ENCODE measurements at places on chromosomes 13 and 19.
A peak's percentile ranks its signal among the peaks of the same experiment; 100 is the strongest.

DNA sequence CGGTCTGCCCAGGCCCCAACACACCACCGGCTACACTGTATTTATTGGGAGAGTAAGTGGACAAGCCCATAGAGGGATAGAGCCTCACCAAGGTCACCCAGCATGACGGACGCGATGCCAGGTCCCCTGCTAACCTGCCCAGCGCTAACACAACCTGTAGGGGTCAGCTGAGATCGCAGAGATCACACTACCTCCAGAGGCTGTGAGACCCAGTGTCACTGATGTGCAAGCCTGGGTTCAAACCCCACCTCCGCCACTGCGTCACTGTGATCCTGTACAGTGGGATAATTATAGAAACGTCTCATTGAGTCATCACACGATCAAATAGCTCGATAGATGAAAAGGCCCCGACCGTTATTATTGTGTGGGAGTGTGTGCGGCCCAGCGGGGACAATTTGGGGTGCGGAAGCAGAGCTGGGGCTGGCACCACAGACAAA, 10.6 kb upstream of the TLE2 start:
- DNase-seq = no peak

DNA sequence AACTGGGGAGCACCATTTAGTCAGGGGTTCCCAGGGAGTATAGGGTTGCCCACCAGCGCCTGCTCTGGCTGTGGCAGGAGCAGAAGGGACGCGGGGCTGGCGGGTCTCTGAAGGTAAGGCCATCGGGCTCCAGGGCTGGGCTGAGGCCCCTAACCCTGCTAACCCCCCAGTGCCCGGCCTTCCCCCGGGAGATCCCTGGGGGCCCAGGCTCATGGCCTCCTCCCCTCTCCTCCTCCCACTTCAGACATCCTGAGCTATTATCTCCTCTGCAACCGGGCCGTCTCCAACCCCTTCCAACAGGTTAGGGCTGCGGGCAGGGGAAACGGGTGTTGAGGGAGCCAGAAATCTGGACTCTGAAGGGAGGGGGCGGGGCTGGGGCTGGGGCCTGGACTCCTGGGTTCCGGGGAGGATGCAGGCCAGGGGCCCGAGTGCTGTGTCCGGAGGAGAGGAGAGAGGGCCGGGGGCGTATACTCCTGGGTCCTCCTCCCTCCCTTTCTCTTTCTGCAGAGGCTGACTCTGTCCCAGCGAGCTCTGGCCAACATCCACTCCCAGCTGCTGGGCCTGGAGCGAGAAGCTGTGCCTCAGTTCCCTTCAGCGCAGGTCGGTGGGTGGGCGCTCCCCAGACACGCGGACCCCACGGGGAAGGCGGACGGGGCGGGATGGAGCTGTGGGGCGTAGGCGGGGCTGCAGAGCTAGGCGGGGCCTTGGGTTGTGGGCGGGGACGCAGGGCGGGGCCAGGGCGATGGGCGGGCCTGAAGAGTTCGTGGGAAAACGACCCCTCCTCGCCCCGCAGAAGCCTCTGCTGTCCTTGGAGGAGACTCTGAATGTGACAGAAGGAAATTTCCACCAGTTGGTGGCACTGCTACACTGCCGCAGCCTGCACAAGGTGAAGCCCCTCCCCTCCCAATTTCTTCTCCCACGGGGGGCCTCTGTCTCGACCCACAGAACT, 15.3 kb downstream of the TTYH1 start:
- DNase-seq = peak; percentile 14

- DNase-seq = no peak
Measured at GRCh38 chr19:18676692-18677091, 6.8 kb upstream of the CRTC1 start.

GRCh38 chr13:82298106-82298505, 1584.2 kb downstream of the SLITRK1 start:
- no peak for DNase-seq

DNA sequence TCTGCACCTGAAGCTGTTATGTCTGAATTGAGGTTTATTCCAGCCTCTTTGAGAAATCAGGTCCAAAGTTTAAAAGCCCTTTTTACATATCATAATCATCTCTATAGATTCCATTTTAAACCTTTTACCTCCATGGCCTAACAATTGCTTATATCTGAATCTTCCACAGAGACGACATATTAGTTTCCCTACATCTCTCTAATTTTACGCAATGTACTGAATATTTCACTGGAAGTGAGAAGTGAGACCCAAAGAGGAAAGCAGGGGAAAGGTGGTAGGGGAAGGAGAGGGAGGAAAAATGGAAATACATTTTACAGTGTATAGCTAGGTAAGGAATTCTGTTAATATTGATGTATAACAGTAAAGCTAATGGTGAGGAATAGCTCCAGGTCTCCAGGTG, 189.6 kb downstream of the MZT1 start:
- no peak for DNase-seq

DNA sequence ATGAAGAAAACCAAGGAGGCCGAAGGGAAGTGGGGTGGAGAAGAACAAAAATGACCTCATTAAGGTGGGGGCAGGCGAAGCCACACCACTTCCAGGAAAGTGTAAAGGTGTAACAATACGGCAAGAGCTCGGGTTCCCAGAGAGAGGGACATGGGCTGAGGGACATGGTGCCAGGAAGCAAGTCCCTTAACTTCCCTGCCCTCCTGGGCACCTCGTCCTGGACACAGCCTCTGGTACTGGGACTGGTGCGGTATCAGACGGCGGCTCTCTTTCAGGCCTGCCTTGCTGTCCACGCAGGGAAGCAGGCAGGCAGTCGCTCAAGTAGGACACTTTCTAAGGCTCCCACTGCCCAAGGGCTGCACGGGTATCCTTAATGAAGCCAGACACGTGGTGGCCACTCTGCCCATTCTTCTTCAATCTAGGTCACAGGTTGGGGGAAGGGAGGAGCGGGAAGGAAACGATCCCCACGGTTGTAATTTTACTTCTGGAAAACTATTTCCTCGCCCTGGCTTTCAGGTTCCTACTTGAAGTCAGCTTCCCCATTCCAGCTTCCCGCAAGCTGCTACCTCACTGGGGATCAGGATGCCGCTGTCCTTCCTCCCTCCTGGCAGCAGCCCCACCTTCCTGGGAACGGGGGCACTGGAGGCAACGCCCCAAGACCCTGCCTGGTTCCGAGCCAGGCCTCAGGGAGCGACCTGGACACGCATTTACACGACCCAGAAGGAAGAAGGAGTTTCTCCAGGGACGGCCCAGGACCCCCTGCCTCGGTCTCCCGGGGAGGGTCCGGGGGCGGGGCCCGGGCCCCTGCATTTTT, 1.2 kb downstream of the AP3D1 start:
- peak; percentile 20 for DNase-seq

GRCh38 chr13:76837801-76838200, 48.4 kb downstream of the KCTD12 start:
- DNase-seq = no peak

DNA sequence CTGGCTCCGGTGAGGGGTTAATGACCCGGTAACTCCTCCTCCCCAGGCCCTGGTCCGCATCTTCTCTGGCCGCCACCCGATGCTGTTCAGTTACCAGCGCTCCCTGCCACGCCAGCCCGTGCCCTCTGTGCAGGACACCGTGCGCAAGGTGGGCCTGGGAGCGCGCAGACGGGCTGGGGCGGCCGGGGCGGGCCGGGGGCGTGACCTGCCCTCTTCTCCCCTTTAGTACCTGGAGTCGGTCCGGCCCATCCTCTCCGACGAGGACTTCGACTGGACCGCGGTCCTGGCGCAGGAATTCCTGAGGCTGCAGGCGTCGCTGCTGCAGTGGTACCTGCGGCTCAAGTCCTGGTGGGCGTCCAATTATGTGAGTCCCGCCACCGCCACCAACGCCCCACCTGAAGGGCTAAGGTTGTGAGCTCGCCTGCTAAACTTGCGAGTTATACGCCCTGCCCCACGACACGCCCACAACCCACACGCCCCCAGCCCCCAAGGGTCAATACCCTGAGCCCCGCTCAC, 10.4 kb downstream of the CPT1C start:
- DNase-seq = no peak

- DNase-seq = no peak
Measured at GRCh38 chr19:6876748-6877147, 10.6 kb upstream of the ADGRE1 start.

DNA sequence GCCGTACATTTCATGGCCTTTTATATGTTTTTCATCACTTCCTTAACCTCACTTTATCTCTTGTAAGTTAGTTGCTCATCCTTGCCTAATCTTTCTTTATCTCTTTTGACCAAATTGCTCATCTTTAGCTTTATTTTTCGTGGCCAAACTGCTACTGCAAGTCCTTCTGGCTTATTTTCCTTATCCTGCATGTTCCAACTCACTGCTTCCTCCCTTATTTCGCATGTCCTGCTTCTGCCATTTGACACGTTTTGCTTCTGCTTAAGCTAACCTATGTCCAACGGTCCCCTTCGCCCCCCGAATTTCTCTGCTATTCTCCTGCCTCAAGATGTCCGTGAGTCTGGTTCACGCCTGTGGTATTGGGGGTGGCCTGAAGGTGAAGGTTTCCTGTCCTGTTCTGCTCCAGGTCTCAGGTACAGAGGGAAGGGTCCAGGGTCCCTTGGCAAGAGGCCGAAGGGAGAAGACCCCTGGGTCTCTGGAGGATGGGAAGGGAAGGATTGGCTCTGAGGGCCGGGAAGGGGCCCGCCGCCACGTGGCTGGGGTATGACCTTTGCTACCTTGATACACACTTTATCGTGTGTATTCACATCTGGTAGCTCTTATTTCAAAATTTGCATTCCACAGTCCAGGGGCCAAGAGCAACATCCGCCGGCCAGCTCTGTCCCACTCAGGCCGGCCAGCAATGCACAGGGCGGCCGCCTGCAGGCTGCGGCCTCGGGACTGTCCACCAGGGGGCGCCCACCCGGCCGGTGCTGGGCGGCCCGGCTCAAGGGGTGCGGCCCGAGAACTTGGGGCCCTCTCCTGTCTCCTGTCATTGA, 2.9 kb upstream of the C19orf85 start:
- DNase-seq = peak; percentile 45

- no peak for DNase-seq
Measured at GRCh38 chr13:93262729-93263345, 36.2 kb downstream of the GPC6 start.

DNA sequence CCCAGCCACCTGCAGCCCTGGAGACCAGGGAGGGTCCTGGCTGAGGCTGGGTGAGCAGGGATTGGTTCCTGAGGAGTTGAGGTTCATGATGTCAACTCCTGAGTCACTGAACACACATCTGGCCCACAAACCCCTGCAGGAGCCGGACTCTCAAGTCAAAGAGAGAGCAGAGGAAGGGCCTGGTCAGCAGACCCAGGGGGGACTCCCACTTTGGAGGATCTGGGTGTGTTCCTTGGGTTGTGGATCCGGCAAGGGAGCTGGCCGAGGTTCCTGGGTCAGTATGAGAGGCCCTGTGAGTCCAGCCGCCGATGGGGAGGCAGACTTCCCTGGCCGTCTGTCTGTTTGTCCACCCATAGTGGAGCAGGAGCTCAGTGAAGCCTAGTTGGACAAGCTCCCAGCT, 4.0 kb downstream of the SLC7A10 start:
- no peak for DNase-seq

DNA sequence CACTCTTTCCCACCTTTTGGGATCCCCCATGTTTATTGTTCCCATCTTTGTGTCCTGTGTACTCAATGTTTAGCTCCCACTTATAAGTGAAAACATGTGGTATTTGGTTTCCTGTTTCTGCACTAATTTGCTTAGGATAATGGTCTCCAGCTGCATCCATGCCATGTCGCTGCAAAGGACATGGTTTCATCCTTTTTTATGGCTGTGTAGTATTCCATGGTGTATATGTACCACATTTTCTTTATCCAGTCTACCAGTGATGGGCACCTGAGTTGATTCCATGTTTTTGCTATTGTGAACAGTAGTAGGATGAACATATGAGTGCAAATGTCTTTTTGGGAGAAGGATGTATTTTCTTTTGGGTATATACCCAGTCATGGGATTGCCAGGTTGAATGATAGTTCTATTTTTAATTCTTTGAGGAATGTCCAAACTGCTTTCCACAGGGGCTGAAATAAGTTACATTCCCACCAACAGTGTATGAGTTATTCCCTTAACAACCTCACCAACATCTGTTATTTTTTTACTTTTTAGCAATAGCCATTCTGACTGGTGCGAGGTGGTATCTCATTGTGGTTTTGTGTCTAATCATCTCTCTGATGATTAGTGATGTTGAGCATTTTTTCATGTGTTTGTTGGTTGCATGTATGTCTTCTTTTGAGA, 55.7 kb upstream of the MEDAG start:
- DNase-seq = no peak

- DNase-seq = no peak
Measured at GRCh38 chr13:113172419-113172926, 14.0 kb downstream of the PROZ start.

DNA sequence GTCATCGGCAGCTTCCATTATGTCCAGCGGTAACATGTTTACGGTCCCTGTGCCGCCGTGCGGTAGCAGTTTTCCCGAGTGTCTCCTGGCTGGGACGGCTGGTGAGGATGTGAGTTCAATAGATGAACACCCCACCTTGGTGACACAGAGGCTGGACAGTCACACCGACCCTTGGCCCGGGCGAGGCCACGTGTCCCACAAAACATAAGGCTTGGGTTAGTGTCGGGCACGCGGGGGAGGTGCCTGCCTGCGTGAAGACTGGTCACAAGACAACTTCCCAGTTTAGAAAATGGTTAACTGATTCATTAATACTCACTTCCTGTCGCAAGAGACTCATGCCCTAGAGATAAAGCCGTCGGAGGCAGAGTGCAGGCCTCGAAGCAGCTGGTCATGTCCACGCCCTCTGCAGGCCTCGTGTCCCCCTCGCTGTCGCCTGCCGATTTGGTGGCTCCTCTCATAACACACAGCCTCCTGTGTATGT, 17.2 kb downstream of the RASA3 start:
- DNase-seq = peak; percentile 74

DNA sequence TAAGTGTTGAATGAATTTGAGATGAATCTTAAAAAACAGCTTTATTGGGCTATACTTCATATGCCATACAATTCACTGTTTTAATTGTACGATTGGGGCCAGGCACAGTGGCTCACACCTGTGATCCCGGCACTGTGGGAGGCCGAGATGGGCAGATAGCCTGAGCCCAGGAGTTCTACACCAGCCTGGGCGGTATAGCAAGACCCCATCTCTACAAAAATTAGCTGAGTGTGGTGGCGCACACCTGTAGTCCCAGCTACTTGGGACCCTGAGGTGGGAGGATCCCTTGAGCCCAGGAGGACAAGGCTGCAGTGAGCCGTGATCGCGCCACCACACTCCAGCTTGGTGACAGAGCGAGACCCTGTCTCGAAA, 10.3 kb downstream of the ARID3A start:
- DNase-seq = no peak

DNA sequence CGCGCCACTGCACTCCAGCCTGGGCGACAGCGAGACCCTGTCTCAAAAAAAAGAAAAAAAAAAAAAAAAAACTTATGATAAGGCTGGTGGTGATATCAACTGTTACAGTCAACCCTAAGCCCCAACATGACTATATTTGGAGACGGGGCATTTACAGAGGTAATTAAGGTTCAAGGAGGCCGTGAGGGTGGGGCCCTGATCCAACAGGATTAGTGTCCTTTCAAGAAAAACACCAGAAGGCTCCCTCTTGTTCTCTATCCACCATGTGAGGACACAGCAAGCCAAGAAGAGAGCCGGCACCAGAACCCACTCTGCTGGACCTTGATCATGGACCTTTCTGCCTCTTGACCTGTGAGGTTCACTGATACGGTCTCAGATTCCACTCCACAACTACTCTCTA, 14.1 kb downstream of the MIER2 start:
- no peak for DNase-seq
